Memory B cell (primary cell): ENCODE measurements at places on chromosomes 5 and 9.
A peak's percentile ranks its signal among the peaks of the same experiment; 100 is the strongest.

- H3K27ac ChIP-seq: no peak overlapping the region
- DNase-seq: no peak
- peaks cover 33% of the 10 kb centered on the region for H3K36me3 ChIP-seq
- H3K4me1 ChIP-seq: no peaks in the 10 kb centered on the region
Measured at GRCh38 chr9:80359941-80360881, 788.4 kb downstream of the TLE4 start.

GRCh38 chr5:112254303-112254702 is 164.8 kb downstream of the EPB41L4A start:
- no peak overlapping the region for H3K4me3 ChIP-seq
- DNase-seq: no peak
- H3K4me1 ChIP-seq: no peaks in the 10 kb centered on the region
- no peaks in the 10 kb centered on the region for H3K36me3 ChIP-seq
- H3K27ac ChIP-seq: no peak overlapping the region

DNA sequence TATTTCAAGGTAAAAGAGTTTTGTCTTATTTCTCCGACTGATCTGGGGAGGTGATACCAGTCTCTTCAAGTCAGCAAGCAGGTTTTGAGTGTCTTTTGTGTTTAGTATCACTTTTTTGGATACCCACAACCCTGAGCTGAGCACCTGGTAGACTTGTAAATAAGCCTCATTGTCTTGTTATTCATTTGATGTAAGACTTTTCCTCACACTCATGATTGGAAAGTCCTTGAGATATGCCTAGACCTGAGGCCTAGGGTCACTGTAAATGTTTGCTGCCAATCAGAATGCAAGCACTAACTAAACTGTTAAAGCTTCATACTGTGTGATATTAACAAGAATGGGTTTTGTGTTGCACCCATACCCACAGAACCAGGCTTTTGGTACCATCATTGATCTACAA is 100.7 kb upstream of the CKMT2 start:
- no peaks in the 10 kb centered on the region for H3K4me1 ChIP-seq
- no peak overlapping the region for H3K27ac ChIP-seq
- no peak for DNase-seq
- no peaks in the 10 kb centered on the region for H3K36me3 ChIP-seq

DNA sequence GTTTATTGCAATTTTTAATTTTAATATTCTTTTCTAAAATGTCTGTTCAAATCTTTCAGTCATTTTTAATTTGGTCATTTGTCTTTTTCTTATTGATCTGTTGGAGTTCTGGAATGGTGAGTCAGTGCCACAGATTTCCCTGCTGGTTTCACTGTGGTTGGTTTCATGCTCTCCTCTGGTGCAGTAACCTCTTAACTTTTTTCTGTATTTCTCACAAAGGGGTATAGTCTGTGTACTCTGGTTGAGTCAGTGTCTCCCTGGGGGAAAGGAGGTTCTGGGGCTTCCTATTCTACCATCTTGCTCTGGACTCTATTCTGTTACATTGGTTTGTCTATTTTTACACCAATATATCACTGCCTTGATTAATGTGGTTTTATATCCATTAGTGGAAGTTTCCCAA is 178.8 kb downstream of the CSNK1G3 start:
- H3K36me3 ChIP-seq: no peaks in the 10 kb centered on the region
- H3K4me1 ChIP-seq: no peaks in the 10 kb centered on the region
- H3K27ac ChIP-seq: no peak overlapping the region
- no peaks in the 10 kb centered on the region for H3K27me3 ChIP-seq
- H3K4me3 ChIP-seq: no peak overlapping the region
- DNase-seq: no peak

DNA sequence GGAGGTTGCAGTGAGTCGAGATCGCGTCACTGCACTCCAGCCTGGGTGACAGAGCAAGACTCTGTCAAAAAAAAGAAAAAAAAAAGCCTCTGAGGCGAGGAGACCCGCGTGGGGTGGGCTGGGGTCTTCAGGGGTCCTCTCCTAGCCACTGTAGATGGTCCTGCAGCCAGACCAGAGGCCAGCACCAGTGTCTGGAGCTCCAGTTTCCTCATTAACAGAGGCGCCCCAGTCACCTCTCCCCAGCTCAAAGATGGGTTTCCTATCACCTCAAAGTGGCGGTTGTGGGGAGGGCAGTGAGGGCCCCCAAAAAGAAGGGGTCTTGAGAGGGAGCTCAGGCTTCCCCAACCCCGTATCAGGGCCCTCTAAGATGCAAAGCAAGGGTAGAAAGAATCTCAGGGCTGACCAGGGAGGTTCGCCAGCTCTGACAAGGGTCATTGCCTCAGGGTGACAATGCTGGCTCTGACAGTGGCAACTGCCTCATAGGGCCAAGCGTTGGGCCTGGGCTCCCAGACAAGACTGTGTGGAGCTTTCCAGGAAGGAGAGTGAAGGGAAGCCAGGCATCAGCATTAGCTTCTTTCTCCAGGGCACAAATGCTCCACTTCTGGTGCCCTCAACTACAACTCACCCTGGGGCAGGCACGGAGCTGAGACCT is 15.0 kb downstream of the STK10 start:
- H3K4me1 ChIP-seq: peaks cover 60% of the 10 kb centered on the region
- DNase-seq: no peak
- no peaks in the 10 kb centered on the region for H3K27me3 ChIP-seq
- H3K27ac ChIP-seq: peak overlapping the region; percentile 95
- peaks cover 10% of the 10 kb centered on the region for H3K36me3 ChIP-seq
- peak overlapping the region; percentile 83 for H3K4me3 ChIP-seq

- H3K27me3 ChIP-seq: peaks cover 1% of the 10 kb centered on the region
- H3K4me1 ChIP-seq: no peaks in the 10 kb centered on the region
- no peak overlapping the region for H3K4me3 ChIP-seq
- peaks cover 11% of the 10 kb centered on the region for H3K36me3 ChIP-seq
- no peak for DNase-seq
Measured at GRCh38 chr9:5854063-5854790, 21.3 kb upstream of the ERMP1 start.

DNA sequence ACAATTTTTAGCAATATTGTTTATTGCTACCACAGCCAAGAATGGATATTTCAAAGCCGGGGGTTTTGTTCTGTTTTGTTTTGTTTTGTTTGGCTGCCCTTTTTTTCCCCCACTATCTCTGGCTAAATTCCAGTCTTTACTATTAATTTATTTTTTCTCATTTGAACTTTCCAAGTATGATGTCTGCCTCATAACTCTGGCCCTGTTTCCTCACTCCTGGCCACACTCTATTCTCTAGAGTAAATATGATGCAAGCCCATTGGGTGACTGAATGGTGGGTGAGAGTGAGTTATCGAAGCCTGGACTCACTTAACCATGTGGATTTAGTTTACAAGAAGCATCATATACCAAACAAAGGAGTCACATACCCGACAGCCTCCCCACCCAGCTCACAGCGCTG is 41.9 kb downstream of the WDR36 start:
- H3K36me3 ChIP-seq: peaks cover 2% of the 10 kb centered on the region
- no peak for DNase-seq
- H3K4me1 ChIP-seq: no peaks in the 10 kb centered on the region
- peaks cover 3% of the 10 kb centered on the region for H3K27me3 ChIP-seq
- no peak overlapping the region for H3K27ac ChIP-seq

DNA sequence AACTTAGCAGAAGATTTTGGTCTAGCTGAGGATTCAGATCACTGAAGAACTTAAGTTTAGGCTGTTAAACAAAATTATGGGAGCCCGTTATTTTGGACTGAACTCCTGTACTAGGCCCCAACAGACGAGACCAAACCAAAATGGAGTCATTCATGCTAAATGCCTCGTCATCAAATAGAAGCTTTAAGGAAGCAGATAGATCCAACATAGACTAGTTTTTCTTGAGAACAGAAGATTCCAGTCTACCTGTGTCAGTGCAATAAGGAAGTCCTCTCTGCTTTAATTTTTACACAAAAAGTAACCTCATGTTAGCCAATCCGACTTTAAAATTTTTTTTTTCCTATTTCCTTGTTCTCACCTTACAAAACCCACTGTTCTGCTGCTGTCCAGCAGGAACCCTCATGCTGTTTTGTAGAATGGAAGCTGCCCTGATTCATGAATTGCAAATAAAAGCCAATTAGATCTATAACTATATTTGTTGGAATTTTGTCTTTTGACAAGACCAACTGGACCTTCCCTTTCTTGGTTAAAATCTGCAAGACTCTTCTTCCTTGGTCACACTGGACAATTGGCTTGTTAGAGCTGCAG is 29.0 kb upstream of the GOLM1 start:
- DNase-seq: no peak
- H3K4me1 ChIP-seq: no peaks in the 10 kb centered on the region
- no peak overlapping the region for H3K4me3 ChIP-seq
- H3K27me3 ChIP-seq: peaks cover 7% of the 10 kb centered on the region
- H3K36me3 ChIP-seq: no peaks in the 10 kb centered on the region

DNA sequence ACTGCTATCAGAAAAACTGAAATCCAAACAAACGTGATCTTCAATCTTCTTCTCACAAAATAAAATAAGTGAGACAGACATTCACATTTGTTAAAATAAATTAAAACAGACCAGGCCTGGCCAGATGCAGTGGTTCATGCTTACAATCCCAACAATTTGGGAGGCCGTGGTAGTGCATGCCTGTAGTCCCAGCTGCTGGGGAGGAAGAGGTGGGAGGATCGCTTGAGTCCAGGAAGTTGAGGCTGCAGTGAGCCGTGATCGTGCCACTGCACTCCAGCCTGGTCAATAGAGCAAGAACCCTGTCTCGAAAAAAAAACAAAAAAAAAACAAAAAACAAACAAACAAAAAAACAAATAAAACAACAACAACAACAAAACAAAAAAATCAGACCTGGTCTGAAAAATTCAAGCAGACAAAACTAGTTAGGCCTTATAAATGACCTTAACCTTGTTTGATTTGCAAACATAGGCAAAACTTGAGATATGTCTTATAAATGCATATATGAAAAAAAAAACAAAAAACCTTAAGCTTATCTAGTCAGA is 10.8 kb downstream of the MAPKAP1 start:
- no peak for DNase-seq
- peaks cover 32% of the 10 kb centered on the region for H3K4me1 ChIP-seq
- no peaks in the 10 kb centered on the region for H3K27me3 ChIP-seq
- peaks cover 10% of the 10 kb centered on the region for H3K36me3 ChIP-seq

GRCh38 chr9:18297056-18297841 is 176.7 kb upstream of the ADAMTSL1 start:
- no peak for DNase-seq
- no peaks in the 10 kb centered on the region for H3K27me3 ChIP-seq
- H3K4me3 ChIP-seq: no peak overlapping the region
- no peaks in the 10 kb centered on the region for H3K4me1 ChIP-seq

- no peak overlapping the region for H3K27ac ChIP-seq
- no peaks in the 10 kb centered on the region for H3K4me1 ChIP-seq
- no peak for DNase-seq
- no peaks in the 10 kb centered on the region for H3K36me3 ChIP-seq
- H3K4me3 ChIP-seq: no peak overlapping the region
Measured at GRCh38 chr5:175215906-175216305, 228.1 kb downstream of the DRD1 start.

DNA sequence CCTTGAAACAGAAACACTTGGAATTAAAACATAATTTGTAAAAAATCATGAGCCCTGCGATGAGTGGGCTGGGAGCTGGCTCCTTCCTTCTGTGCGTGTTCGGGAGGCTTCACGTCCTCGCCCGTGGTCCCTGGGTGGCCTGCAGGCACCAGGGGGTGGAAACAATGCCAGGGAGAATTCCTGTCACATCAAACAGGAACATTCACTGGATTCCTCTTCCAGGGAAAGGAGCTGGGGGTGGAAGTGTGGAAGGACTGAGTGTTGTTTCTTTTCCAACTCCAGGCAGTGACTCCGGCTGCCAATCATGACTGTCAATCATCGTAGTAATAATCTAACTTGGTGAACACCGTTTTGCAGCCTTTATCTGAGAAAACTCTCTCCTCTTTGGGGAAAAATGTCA is 10.3 kb downstream of the TOR1A start:
- no peaks in the 10 kb centered on the region for H3K27me3 ChIP-seq
- H3K4me3 ChIP-seq: no peak overlapping the region
- H3K4me1 ChIP-seq: peaks cover 13% of the 10 kb centered on the region
- peaks cover 20% of the 10 kb centered on the region for H3K36me3 ChIP-seq
- DNase-seq: no peak

GRCh38 chr9:4196886-4197285 is 103.0 kb downstream of the GLIS3 start:
- H3K27me3 ChIP-seq: peaks cover 3% of the 10 kb centered on the region
- no peaks in the 10 kb centered on the region for H3K4me1 ChIP-seq
- H3K36me3 ChIP-seq: peaks cover 1% of the 10 kb centered on the region

GRCh38 chr5:72378639-72379289 is 58.6 kb downstream of the PTCD2 start:
- H3K36me3 ChIP-seq: no peaks in the 10 kb centered on the region
- no peak overlapping the region for H3K27ac ChIP-seq
- no peaks in the 10 kb centered on the region for H3K27me3 ChIP-seq
- peaks cover 5% of the 10 kb centered on the region for H3K4me1 ChIP-seq

DNA sequence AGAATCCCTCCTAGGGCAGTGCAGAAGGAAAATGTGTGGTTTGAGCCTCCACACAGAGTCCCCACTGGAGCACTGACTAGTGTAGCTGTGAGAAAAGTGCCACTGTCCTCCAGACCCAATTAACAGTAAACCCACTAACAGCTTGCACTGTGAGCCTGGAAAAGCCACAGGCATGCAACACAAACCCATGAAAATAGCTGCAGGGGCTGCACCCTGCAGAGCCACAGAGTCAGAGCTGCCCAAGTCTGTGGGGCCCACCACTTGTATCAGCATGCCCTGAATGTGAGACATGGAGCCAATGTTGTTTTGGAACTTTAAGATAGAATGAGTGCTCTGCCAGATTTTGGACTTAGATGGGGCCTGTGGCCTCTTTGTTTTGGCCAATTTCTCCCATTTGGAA is 119.8 kb upstream of the CDH9 start:
- no peak for DNase-seq
- no peaks in the 10 kb centered on the region for H3K36me3 ChIP-seq

GRCh38 chr9:27162045-27162444 is 53.0 kb downstream of the TEK start:
- no peak overlapping the region for H3K4me3 ChIP-seq
- H3K4me1 ChIP-seq: no peaks in the 10 kb centered on the region
- DNase-seq: no peak
- H3K36me3 ChIP-seq: no peaks in the 10 kb centered on the region

GRCh38 chr5:151600069-151600665 is 9.0 kb upstream of the FAT2 start:
- no peaks in the 10 kb centered on the region for H3K4me1 ChIP-seq
- H3K36me3 ChIP-seq: no peaks in the 10 kb centered on the region
- H3K4me3 ChIP-seq: no peak overlapping the region

DNA sequence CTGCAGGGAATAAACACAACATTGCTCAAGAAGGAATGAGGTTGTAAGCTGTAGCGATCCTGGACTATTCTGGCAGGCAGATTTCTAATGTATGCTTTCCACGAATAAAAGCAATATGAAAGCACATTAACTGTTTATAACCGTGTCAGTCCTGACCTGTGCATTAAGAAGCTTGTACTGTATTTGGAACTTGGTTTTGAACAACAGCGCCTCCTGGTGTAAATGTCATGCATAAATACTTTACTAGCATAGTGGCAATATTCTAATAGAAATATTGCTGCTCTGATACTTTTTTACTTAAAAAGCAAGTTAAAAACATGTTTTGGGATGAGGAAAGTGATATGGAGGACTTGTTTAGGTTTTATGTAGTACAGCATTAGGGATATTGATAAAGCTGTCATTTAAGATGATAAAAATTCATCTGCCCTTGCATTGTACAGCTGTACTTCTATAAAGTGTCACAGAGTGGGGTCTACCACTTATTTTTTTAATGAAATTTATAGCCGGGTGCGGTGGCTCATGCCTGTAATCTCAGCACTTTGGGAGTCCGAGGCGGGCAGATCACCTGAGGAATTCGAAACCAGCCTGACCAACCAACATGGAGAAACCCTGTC is 70.7 kb upstream of the GNE start:
- no peak overlapping the region for H3K4me3 ChIP-seq
- H3K27me3 ChIP-seq: no peaks in the 10 kb centered on the region
- no peaks in the 10 kb centered on the region for H3K36me3 ChIP-seq
- H3K27ac ChIP-seq: no peak overlapping the region
- DNase-seq: peak; percentile 46
